ENCODE measurements at places on chromosomes 4 and X.
A peak's percentile ranks its signal among the peaks of the same experiment; 100 is the strongest.

DNA sequence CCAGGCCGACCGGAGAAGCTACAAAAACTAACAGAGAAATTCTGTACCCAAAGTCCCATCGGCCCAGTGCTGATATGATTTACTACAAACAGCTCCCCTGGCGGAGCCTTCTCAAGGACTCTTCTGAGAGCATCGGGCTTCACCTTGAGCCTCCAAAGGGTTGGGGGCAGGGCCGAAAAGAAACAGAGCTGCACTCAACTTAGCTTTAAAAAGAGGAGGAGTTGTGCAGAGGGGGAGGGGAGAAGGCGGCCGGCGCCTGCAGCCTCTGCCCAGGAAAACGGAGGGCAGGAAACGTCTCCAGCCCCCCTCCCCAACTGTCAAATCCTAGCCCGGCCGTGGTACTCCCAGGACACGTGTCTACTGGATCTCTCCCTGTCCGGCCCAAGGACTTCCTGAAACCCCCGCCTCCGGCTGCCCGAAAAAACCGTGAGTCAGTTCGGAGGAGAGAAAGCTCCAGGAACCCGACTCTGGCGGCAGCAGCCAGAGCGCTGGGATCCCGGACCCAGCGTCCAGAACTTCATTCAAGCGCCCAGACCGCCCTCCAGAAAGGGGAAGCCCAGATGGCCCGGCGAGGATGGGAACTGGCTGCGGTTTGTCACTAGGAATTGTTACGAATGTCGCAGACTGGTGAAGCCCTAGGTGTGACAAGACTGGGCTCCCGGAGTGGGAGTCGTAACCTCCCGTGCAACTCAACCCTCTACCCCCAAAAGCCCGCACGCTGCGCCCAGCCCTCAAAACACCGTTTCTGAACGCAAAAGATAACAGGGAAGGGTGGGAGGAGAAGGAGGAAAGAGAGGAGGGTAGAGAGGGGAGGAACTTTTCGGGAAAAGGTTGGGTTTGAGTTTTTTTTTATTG is 973 bp downstream of the ADAMTS3 start:
- peak; percentile 11 for DNase-seq

GRCh38 chrX:47844117-47844516 is 7.4 kb downstream of the ZNF81 start:
- no peak for DNase-seq

DNA sequence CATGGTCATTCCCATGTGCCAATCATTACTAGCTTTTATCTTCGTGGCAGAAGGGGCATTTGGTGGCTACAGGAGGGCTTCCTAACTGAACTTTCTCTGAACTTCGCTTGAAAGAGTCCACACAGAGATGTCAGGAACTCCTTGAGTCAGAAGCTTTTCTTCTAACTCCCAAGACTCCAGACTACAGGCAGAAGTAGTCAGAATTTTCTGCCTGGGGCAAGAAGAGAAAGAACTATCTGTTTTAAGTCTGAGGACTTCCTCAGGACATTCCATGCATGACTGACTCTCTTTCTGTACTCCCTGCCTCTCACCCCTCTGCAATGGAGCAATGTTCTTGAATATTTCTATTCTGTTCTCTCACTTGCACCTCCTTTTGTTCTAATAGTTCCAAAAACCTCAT is 170.5 kb upstream of the TBC1D9 start:
- no peak for DNase-seq

DNA sequence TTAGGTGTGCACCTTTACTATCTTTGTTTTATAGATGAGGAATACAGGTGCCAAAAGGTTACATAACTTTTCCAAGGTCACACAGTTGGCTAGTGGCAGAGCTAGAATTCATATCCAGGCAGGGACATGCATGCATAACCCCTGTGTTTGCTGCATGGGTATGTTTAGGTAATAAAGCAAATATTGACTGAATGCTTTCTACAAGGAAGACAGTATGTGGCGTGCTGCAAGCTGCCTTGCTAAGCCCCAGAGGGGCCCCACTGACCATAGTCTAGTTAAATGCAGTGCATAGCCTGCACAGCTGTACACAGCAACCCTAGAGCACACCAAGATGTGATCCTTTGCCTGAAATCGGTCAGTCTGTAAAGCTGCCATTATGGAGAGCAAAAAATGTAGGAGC is 320.5 kb upstream of the IGFBP7 start:
- DNase-seq: no peak

GRCh38 chrX:8760021-8760420 is 28.1 kb upstream of the ANOS1 start:
- DNase-seq: no peak

- DNase-seq: no peak
These were observed 206.3 kb downstream of the ARHGAP24 start for GRCh38 chr4:85681221-85681657.

- no peak for DNase-seq
These were observed 45.2 kb downstream of the SHROOM4 start for GRCh38 chrX:50768801-50769200.

- peak; percentile 16 for DNase-seq
These were observed 147.1 kb downstream of the CPEB2 start for GRCh38 chr4:15149234-15149838.

DNA sequence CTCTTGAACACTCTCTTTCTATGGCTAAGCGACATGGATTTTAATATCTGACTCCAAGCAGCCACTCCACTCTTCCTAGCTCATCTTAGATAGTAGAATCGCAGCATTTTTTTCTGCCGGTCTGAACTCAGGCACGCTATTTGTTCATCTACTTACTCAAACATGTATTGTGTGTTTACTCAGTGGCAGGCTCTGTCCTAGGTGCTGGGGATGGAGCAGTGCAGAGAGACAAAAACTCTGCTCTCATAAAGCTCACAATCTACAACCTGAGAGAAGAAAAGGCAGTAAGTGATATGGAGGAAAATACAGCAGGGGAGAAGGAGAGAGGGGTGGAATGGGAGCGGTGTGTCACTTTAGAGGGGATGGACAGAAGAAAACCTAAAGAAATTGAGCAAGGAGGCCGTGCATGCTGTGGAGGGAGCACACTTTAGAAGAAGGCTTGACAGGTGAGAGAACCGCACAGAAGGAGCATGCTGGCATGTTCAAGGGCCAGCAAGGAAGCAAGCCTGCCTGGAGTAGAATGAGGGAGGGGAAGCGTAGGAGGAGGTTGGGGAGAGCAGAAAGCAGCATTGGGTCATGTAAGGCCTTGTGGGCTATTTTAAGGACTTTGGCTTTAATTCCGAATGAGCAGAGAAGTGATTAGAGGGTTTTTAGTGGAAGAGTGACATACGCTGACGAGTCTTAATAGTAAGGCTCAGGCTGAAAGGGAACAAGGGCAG is 132.0 kb downstream of the ANK2 start:
- no peak for DNase-seq

GRCh38 chr4:103076747-103077347 is at the start of gene SLC9B2:
Gene SLC9B2 (minus strand): TSS chr4:103076761. CDS start chr4:103067550, 9,211 bp downstream.
- DNase-seq: peak; percentile 23

DNA sequence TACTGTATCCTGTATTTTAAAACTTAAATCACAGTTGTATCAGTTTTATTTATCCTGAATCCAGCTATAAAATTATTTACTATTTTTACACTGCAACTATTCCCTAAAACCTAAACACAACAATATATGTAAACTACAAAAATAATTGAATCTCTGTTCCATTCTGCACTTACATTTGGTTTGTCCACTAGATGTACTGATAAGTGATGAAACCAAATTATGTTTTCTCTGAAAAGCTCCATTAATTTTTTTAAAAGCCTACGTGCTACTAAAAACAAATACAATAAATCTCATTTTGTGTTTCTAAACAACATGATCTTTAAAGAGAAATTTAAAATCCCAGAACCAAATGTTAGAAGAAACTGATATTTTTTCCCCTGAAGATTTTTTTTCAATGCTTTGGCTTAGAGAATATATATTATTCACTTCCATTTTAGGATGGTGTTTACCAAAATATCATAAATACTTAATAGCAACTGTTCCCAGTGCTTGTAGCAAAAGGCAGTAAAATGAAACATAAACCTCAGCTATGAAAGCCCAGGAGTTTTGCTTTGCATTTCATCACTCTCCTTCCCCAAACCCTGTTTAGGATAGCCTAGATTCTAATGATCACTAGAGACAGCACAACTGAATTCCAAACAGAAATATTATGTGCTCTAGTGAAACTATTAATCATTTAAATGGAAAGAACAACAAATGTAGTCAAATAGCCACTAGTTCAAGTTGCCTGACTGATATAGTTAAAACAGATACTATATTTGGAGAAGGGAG is 19.7 kb downstream of the ANTXR2 start:
- no peak for DNase-seq

DNA sequence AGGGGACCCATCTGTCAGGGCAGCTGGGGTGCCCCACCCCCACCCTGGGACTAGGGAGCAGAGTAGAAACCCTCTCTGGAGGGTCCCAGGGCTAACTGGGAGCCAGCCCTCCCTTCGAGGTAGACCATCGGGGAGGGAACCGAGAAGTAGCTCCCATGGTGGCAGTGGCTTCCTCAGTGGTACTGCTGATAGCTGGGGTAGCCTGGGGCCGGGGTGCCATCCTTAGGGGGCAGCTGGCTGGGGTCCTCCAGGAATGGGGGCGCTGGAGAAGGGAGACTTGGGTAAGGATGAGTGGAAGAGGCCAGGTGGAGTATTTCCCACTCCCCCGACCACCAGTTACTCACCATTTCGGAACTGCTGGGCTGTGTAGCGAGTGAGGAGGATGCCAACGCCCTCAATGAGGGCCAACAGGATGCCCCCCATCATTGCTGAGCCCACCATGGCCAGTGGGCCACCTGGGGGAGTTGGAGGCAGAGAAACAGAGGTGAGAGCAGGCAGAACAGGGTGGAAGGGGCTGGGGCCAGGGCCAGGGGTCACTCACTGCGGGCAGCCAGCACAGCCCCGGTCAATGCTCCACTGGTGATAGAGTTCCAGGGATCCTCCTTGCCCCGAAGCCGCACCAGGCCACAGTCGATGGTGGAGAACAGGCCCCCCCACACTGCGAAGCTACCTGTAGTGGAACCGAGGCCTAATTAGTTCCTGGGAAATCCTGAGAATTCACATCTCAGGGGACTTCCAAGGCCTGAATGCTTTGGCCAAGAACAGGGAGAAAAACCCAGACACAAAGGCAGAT is 3.8 kb downstream of the TIMM17B start:
- no peak for DNase-seq

GRCh38 chr4:39636531-39637184 is 2.0 kb downstream of the SMIM14 start:
- peak; percentile 20 for DNase-seq

DNA sequence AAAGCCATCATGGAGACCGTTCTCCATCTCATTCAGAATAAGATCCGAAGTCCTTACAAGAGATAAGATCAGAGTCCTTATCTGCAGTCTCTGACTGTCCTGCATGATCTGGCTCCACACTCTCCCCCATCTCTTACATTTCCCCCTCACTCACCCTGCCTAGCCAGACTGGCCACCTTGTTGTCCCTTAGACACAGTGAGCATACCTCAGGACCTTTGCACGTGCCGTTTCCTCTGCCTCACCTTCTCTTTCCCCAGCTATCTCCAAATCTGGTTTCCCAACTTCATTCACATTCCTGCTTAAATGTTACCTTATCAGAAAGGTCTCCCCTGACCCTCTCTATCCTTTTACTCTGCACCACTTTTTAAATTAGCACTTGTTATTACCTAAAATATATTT is 44.0 kb downstream of the KLHL5 start:
- no peak for DNase-seq

- no peak for DNase-seq
These were observed 133.6 kb upstream of the FRG1 start for GRCh38 chr4:189807031-189807430.

- DNase-seq: no peak
These were observed 1344.3 kb downstream of the ADGRL3 start for GRCh38 chr4:62544428-62544827.

- DNase-seq: no peak
These were observed 10.2 kb downstream of the OTUD4 start for GRCh38 chr4:145170223-145170622.

GRCh38 chr4:53905941-53906377 is 158.4 kb downstream of the CHIC2 start:
- DNase-seq: peak; percentile 20

DNA sequence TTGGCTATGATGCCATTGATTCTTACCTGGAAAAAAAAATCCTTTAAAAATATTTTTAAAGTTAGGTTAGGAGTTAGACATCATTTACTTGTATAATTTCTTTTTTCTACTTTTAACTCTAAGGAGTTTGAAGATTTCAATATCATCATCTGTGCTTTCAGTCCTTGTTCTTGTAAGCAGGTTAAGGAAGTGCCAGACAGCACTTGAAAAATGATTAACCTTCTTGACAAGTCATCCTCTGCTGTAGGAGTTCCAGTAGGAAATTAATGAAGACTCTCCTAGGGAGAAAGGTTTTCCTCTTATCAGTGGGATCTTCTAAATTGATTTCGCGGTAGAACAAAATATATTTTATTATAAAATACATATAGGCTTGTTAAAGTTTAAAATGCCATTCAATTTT is 29.1 kb upstream of the ANAPC4 start:
- no peak for DNase-seq

- DNase-seq: no peak
These were observed 1430.0 kb downstream of the ARAP2 start for GRCh38 chr4:34814266-34814665.

DNA sequence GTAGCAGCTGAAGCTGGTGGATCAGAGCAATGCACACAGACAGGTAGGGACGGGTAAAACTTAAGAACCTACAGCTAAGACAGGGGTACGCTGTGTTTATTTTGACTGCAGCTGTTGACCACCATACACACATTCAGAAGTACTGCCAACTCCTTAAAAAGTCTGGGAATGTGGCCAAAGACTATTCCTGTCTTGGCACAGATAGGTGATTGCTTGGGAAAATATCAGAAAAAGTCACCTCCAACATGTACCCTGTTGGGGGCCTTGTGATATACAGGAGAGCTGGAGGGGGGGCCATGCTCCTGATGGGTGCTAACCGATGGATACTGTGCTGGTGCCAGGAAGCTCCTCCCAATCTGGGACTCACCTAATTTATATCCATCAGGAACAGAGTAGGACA is 121.2 kb downstream of the VCX2 start:
- DNase-seq: no peak

DNA sequence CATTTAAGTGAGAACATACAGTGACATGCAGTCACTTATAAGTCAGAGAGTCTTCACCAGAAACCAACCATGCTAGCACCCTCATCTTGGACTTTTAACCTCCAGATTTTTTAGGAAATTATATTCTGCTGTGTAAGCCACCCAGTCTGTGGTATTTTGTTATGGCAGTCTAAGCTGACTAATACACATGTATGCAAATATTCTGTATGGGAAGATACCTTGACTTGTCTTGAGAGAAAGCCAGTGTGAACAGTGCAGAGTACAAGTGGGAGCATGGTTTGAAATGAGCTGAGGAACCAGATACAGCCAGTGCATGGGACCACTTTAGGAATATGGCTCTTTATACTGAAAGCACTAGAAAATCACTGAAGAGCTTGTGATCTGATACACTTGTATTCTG is 110.4 kb upstream of the MAP9 start:
- no peak for DNase-seq

GRCh38 chr4:181970366-181970765 is 272.8 kb upstream of the TENM3 start:
- DNase-seq: no peak

GRCh38 chr4:108607079-108607815 is 13.1 kb upstream of the RPL34 start:
- no peak for DNase-seq

- DNase-seq: no peak
These were observed 41.2 kb downstream of the RASL11B start for GRCh38 chr4:52903273-52903672.

- no peak for DNase-seq
These were observed 912.5 kb downstream of the C4orf33 start for GRCh38 chr4:130008461-130008860.
